ENCODE measurements at places on chromosomes 1 and 21.
A peak's percentile ranks its signal among the peaks of the same experiment; 100 is the strongest.

GRCh38 chr1:239306426-239306825 is 79.9 kb upstream of the CHRM3 start:
- DNase-seq, result no peak

GRCh38 chr1:180527101-180527669 is 24.8 kb upstream of the ACBD6 start:
- DNase-seq, result peak; percentile 56

- no peak for DNase-seq
Measured at GRCh38 chr1:195733408-195733807, 874.8 kb downstream of the KCNT2 start.

DNA sequence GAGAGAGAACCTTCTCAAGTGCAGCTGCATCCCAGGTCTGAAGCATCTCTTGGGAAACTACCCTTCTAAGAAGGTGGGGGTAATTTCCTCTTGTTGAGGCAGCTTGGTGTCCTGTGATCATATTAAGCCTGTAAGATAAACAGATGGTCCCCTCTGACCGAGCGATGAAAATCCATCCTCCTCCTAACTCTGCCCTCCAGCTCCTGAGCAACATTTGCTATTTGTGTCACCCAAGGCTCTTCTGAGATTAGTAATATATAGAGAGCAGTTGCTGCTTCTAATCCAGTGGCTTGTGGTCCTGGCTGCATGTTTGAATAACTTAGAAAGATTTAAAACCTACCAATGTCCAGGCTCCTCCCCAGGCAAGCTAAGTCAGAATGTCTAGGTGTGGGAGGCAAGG is 123.7 kb downstream of the DISC1 start:
- no peak for DNase-seq

DNA sequence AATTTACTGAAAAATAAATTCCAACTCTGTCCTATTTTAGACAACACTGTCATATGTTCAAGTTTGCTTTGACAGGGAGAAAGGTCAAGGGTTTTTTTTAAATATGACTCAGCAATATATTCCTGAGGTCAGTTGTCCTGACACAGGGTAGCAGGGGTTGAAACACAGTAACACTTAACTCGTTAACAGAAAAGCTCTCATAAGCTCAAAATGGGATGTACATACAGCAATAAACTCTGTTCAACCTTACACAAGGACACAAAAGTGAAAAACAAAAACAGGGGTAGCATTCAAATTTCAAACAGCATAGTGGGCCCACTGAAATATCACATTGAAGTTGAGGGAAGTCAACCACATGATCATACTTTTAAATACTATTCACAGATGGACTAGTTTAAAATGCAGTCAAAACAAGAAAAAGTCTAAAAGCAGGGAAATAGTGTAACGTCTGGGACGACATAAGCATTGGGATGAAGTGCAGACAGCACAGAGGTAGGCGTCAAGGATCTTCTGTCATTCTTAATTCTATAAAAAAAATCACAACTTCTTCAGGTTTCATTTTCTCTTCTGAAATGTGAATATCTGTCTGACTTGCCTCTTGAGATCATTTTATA is 89.9 kb downstream of the SLC44A5 start:
- no peak for DNase-seq

GRCh38 chr1:160855181-160855981 is 7.3 kb downstream of the CD244 start:
- DNase-seq, result no peak
